ENCODE measurements at places on chromosomes 4 and X.

GRCh38 chrX:131068945-131069719 lies 11.0 kb downstream of the ARHGAP36 start:
- no peak for DNase-seq

DNA sequence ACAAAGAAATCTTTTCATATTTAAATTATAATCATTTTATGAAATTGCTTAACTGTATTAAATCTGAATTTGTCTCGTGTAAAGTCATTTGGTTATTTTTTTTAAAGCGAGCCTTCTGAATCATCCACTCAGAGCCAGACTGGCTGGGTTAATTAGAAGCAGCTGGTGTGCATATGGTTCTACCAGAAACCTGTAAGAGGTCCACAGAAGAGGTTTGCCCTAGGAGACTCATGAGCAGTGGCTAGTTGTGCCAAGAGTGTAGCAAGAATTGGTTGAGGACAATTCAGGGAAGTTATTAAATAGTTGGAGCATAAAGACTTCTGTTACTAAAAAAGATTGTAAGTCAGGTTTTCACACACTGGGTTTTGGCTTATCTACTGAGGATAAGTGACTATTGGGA lies 267.4 kb downstream of the IL1RAPL2 start:
- DNase-seq = no peak

GRCh38 chrX:20397587-20397986 lies 130.9 kb upstream of the RPS6KA3 start:
- DNase-seq = no peak

DNA sequence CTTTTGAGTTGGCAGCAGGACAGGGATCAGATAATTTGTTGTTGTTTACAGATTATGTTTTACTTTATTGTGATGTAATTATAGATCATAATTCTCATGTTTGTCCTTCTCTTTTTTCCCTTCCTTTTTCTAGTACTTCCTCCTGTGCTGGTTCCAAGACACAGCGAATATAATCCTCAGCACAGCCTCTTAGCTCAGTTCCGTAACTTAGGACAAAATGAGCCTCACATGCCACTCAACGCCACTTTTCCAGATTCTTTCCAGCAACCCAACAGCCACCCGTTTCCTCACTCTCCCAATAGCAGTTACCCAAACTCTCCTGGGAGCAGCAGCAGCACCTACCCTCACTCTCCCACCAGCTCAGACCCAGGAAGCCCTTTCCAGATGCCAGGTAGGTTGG lies 58.0 kb downstream of the SMAD1 start:
- no peak for DNase-seq

DNA sequence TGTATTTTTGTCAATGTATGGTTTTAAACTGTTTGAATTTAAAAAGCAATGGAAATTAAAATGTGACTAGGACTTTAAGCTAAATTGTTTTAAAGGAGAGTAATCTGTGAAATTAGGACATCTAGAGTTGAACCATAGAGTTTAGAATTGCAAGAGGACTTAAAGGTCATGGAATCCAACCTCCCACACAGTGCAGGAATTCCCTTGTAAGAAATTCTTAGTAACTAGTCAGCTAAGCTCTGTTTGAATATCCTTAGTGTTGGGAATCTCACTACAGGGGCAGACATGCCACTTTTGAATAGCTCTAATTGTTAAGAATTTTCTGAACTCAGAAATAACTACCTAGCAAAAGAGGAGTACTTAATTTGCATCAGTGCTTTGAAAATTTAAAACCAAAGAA lies 292.9 kb downstream of the IL1RAPL1 start:
- DNase-seq = no peak

DNA sequence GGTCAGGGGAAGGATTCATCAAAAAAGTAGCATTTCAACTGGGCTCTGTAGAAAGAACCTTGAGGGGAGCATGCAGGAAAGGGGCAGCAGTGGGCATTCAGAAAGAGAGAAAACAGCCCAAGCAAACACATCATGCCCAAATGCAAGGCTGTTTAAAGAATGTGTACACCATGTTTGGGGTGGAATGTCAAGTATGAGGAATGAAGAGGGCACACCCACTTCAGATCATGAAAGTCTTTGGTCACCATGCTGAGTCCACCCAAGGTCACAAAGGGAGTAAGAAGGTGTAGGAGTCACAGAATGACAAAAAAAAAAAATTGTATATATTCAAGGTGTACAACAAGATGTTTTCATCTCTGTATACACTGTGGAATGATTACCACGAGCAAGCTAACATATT lies 9.4 kb downstream of the S100G start:
- DNase-seq = no peak

GRCh38 chr4:176339936-176340761 lies 20.4 kb downstream of the SPCS3 start:
- DNase-seq = no peak

Measured in dorsolateral prefrontal cortex (tissue), 122 donors.